Right forelimb (tissue), 1 donor: ENCODE measurements at places on chromosomes 13 and 19.

DNA sequence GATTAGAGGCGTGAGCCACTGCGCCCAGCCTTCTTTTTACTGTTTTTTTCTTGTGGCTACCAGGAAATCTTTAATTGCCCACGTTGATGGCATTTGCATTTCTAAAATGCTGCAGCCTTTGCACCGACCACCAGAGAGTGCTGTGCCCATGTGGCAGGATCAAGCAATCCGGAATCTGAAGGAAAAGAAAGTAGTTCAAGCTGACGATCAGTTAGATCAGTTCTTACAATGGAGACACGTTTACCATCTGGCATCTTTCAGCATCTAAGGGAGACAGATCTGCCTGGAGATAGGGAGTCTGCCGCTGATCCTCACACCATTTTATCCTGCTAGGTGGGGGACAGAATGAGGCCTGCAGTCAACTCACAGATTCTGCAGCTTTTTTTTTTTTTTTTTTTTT, 19.9 kb downstream of the TINCR start:
- no peak for DNase-seq

GRCh38 chr13:28138756-28139470, 568 bp downstream of the PAN3 start:
- peak; percentile 95 for DNase-seq

GRCh38 chr13:95155504-95155903, 145.7 kb downstream of the ABCC4 start:
- no peak for DNase-seq

- DNase-seq: no peak
Observed at GRCh38 chr13:92768602-92769001, 458.0 kb upstream of the GPC6 start.
